ENCODE measurements at places on chromosomes 1 and 21.

DNA sequence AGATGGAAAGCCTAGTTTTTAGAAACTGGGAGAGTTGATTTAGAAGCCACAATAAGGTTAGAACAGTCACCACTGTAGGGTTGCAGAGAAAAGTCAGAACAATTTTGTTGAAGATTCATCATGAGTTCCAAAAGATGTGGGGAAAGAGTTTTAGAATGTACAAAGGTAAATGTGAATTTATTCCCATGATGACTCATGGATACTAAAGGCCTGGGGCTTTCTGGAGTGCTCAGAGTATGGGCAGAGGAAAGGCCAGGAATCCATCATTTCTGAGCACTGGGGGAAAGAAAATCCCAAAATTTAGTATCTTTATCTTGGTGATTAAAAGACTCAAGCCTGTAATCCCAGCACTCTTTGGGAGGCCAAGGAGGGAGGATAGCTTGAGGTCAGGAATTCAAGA, 17.8 kb downstream of the YBX1 start:
- no peak for DNase-seq

DNA sequence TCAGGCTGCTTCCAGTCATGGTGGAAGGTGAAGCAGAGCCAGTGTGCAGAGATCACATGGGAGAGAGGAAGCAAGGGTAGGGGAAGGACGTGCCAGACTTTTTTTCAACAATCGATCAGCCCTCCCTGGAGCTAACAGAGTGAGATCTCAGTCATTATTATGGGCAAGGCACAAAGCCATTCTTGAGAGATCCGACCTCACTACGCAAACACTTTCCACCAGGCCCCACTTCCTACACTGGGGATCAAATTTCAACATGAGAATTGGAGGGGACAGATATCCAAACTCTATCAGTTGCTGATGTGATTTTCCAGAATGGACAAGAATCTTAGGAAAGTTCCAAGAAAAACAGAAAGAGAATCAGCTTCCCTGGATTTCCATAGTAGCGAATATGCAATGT, 60.5 kb downstream of the BACE2 start:
- no peak for DNase-seq

- no peak for DNase-seq
These were observed 13.4 kb downstream of the ITSN1 start for GRCh38 chr21:33655588-33656221.

DNA sequence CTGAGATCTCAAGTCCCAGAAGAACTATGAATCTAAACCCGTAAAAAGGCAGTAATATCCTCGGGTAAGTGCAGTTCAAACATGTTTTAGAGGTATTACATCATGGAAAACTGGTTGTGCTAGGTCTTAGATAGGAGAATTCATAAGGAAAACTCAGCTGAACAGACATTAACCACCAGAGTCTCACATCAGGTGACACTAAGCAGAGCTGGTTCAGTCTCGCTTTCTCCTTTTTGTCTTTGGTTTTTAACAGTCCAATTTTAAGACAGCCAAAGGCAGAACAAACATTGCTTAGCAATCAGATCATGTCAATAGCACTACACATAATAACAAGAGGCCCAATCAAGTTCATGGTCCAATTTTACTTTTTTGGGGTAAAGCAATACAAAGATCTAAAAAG, 63.1 kb upstream of the MUTYH start:
- no peak for DNase-seq

DNA sequence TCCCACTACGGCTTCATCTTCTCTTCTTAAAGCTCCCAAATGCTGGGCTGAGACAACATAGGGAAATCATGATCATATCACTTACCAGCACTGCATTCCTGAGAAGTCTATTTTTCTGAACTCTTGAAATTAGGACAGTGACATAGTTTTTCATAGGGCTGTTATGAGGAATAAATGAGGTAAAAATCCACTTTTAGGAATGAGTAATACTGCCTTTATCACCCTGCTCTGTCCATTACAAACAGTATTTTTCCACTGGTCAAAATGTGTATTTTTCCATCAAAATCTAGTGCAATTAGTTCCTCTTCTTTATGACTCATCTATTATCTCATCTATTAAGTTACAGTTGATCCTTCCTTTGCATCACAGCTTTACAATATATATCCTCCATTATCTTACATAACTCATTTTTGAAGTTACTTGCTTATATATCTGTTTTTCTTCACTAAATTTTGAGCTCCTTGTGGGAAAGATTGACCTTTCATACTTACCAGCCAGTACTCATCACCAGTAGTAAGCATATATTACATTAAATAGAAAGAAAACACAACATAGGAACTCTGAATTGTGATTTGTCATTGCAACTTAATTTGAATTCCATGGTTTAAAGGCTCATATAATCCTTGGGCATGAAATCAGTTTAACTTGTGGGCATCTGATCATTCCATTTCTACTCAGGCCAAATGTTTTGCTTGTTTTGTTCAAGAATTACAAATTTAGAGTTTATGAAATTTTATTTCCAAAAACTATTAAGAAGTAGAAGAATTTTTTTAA, 37.1 kb downstream of the PRRX1 start:
- no peak for DNase-seq

GRCh38 chr1:32273391-32274208, 18.3 kb upstream of the HDAC1 start:
- DNase-seq: peak; percentile 90

- no peak for DNase-seq
These were observed 33.4 kb downstream of the QSOX1 start for GRCh38 chr1:180188091-180188506.

DNA sequence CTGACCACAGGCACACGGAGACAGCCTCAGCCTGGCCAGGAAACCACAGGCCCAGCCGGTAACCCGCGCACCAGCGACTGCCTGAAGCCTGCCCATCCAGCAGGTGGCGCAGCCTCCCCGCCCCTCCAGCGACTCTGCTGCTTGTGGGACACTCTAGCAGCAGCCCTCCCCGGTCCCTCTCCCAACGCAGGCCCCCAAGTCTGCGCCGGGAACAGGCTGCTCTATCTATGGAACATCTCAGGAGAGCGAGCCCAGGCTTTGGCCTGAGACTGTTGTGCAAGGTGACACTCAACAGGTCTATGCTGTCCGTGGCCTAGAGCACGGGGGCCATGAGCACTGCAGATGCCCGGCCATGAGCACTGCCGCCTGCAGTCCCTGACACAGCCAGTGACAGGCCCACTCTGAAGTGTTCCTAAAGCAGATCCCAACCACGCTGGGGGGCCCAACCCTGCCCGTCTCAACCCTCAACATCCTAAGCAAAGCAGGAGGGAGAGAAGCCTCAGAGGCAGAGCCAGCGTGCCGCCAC, 28.4 kb downstream of the WDR4 start:
- DNase-seq: no peak

DNA sequence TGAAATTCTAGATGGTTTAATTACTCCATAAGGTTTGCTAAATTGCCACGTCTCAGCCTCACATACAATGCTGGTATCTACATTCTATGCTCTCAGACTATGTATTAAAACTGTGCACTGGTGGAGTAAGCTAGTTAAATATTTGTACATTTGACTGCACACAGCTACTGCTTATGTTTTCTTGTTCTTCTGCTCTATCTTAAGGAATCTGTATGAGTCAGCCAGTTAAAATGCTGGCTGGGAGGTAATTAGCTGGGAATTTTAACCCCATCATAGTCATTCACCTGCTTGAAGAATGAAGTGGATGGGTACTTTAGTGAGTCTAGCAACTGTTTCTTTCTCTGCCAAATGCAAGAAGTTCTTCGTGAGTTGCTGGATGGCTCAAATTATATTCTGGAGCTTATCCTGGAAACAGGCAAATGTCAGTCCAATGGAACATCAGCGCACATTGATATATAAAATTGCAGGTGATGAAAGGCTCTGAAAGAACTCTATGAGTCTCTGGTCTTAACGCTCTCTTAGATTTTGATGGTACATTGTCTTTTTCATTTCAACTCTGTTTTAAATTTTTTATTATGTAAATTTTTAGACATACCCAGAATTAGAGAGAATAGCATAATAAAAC, 83.4 kb downstream of the BACH1 start:
- DNase-seq: no peak

GRCh38 chr1:203165800-203166161, 9.8 kb downstream of the MYBPH start:
- DNase-seq: no peak

- DNase-seq: no peak
These were observed 28.1 kb downstream of the RCOR3 start for GRCh38 chr1:211287218-211287617.

DNA sequence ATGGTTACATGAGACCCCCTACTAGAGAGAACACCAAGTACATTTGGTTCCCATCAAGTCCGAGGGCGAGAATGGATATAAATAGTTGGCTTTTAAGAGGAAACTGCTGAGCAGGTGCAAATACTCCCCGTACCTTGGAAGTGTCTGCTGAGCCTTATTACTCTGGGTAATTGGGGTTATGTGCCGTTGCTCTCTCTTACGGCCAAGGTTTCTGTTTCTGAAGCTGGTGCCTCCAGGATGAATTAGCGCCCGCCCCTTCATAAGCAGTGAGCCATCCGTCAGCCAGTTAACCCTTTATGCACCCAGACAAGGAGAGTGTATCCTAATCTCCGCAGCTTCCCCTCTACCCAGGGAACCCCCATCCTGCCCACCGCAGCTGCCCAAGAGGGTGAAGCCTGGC, 90.4 kb upstream of the AJAP1 start:
- DNase-seq: no peak

- DNase-seq: no peak
These were observed 46.4 kb upstream of the POFUT2 start for GRCh38 chr21:45334134-45334533.

- DNase-seq: no peak
These were observed 646.2 kb downstream of the KCNT2 start for GRCh38 chr1:195962051-195962450.

DNA sequence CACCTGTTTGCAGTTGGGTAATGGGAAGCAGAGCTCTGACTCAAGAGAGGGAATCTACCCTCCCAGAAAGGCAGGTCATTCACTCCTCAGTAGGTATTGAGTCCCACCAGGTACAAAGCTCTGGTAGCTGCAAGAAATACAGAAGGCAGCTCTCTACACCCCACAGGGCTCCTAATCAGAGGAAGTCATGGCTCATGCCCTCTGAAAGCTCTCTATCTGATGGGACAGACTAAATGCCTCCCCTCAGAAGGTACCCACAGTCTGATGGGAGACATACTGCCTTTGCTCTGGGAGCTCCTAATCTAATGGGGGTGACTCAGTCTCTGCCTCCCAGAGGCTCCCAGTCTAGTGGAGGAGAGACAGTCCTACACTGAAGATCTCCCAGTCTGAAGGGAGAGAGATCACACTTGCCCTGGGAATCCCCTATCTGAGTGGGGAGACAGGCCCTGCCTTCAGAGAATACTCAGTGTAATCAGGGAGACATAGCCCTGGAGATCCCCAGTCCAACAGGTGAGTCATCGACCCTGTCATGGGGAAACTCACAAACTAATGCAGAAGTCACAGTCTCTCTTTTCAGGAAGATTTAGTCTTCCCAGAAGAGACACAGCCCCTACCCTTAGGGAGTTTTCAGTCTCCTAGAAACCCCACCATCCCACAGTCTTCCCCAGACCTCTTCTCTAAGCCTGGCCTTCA, 23.7 kb downstream of the CAMK1G start:
- DNase-seq: no peak

DNA sequence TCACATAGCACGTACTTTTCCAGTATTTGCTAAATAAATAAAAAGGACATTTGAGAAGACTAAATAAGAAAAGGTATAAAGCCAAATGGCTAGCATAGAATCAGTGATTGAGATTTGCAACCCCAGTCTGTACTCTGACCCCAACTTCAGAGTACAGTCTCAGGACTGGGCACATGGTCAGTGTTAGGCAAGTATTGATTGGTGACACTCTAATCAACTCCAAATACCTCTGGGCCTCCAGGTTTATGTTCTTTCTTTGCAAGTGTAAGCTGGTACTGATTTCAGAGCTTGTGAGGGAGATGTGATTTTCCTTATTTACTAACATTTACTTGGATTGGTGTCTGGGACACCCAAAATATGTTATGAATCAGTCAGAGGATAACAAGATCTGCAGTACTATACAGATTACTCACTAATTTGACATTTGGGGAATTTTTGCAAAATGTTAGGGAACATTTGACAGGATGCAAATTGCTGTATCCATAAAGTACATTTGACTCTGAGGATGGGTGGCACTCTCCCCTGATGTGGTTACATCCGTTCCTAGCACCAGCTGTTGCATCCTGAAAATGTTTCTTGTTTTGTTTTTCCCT, 34.2 kb downstream of the LMO4 start:
- DNase-seq: no peak

GRCh38 chr1:115545096-115545720, 96.6 kb upstream of the VANGL1 start:
- DNase-seq: no peak

DNA sequence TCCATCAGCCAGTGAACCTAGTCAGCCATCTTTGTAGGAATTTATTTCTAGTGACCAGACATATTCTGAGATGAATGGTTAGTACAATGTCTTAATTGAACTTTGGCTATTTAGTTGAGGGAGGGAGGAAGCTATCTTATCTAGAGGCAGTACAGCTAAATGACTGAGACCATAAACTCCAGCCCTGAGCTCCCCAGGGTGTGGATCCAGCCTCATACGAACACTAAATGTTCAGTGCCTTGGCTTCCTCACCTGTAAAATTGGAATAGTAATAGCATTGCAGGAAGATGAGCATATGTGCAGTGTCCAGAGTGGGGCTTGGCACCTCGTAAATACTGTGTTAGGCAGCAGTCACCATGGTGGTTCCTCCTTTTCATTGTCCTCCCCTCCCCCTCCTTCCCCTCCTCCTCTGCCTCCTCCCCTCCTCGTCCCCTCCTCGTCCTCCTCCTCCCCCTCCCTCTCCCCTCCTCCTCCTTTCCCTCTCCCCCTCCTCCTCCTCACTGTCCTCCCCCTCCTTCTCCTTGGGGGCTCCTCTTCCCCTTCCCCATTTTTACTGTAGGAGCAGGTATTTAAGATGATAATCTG, 108.2 kb downstream of the GALNT2 start:
- DNase-seq: no peak

- no peak for DNase-seq
These were observed 170.9 kb downstream of the ZBTB18 start for GRCh38 chr1:244221991-244222390.

DNA sequence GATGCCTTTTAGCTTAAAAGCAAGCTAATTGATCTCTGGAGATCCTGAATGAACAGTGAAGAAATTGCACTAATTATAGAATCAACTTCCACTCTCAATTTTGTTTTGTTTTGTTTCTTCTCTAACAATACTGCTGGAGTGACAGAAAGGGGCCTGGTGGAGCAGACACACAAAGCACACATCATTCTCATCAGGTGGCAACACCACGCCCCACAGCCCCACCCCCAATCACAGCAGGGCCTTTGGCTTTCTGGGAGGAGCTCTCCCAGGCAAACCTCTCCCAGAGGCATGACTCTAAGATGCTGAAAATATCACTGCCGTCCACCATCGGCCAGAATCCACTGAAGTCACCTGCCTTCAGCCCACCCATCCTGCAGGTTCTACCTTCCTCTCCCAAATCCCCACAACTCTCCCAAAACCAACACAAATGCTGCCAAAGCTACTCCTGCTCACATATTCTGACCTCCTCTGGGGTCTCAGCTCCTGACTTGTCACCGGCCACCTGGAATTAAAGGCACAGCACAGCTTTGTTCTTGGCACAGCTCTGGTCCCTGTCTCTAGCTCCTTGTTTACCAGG, 120.7 kb downstream of the GRIK3 start:
- DNase-seq: no peak

GRCh38 chr1:172292840-172293239, 127.6 kb upstream of the C1orf105 start:
- no peak for DNase-seq
